ENCODE measurements at places on chromosomes 3 and 15. TPM values are rescaled to one million over a fixed set of nuclear protein-coding genes. Genes with fewer than 3 reads are reported as not detected.

PLA1A gene
- total RNA-seq = not detected

EPHA6 gene
- total RNA-seq = not detected

INAFM2 gene
- total RNA-seq = 39.5 TPM

TMEM207 gene
- total RNA-seq = not detected

RPS17 gene
- 1,478 TPM for total RNA-seq

TNFAIP8L3 gene
- 17.8 TPM for total RNA-seq

PLA2G4F gene
- total RNA-seq = not detected

RTP3 gene
- not detected for total RNA-seq

IL17RD gene
- 1.7 TPM for total RNA-seq

STX19 gene
- under 0.01 TPM for total RNA-seq

HTD2 gene
- 6.1 TPM for total RNA-seq

ANKRD34C gene
- not detected for total RNA-seq

PRRT3 gene
- 1.2 TPM for total RNA-seq

LRRK1 gene
- 5.6 TPM for total RNA-seq

RASGRF1 gene
- total RNA-seq = not detected

VGLL3 gene
- total RNA-seq = 88.2 TPM
